ENCODE measurements at places on chromosomes 3 and 15.

GRCh38 chr15:41872166-41872747 lies 21.6 kb downstream of the SPTBN5 start:
- no peak for DNase-seq

DNA sequence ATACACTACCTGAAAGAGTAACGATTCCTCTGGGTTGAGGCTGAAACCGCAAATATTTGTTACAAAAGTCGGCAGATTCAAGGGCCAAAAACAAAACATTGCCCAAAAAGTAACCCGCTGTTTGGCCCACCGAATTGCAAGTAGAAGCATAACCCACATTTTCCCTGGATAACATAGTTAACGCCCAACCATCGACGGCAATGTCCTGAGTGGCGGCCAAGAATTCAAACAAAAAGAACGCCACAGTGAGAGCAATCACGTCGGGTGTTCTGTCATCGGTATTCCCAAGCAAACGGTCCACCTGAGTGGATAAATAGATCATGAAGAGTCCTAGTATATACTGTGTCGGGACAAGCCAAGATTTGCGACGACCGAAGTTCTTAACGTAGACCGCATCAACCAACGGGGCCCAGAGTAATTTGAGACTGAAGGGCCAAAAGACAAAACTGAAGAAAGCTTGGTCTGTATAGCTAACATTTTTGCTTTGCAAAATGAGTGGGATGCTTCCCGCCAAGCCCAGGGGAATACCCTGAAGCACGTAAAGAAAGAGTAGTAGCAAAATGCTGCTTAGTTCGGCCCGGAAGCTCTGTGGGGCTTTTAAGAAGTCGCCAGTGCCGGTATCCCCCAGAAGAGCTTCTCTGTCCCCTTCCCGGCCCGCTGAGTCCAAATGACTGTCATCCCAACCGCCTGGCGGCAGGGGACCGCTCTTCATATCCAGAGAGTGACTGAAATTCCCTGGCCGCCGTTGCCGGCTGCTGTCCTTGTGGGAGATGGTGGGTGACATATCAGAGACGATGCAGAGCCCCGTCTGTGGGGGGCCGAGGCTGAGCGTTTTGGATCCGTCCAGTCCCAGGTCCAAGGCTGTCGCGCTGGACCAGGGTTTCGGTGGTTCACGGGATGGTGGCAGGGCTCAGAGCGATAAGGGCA lies 750 bp downstream of the SLC33A1 start:
- DNase-seq: no peak

DNA sequence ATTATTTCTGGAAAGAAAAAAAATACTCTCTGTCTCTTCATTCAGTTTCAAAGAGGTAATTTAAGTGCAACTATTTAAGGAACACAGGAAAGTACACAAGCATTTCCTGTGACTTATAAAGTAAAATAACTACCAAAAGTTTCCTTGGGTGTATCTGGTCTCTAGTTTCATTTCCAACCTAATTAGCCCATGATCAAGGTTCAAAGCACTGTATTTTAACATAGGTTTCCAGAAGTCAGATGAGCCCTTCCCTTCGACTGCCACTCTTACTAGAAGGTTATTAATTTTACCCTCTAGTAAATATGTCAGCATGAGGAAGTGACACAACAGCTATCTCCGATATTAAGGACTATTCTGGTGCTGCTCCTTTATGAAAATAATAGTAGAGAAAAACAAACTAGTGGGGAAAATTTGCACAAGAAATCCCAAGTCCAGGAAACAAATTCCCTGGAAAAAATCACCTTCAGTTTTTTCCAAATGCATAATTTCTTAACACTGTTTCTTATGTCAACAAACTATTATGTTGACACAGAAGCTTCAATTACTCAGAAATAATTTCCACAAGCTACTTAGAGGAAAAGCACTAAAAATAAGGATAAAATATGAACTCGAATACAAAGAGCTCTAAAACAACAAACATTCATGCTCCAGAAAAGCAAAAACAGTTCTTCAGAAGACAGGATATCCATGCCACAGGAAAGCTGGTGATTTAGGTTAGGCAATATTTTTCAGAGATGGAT lies 35.3 kb downstream of the CCPG1 start:
- no peak for DNase-seq

- no peak for DNase-seq
Measured at GRCh38 chr15:66715181-66715624, 13.2 kb downstream of the SMAD6 start.

DNA sequence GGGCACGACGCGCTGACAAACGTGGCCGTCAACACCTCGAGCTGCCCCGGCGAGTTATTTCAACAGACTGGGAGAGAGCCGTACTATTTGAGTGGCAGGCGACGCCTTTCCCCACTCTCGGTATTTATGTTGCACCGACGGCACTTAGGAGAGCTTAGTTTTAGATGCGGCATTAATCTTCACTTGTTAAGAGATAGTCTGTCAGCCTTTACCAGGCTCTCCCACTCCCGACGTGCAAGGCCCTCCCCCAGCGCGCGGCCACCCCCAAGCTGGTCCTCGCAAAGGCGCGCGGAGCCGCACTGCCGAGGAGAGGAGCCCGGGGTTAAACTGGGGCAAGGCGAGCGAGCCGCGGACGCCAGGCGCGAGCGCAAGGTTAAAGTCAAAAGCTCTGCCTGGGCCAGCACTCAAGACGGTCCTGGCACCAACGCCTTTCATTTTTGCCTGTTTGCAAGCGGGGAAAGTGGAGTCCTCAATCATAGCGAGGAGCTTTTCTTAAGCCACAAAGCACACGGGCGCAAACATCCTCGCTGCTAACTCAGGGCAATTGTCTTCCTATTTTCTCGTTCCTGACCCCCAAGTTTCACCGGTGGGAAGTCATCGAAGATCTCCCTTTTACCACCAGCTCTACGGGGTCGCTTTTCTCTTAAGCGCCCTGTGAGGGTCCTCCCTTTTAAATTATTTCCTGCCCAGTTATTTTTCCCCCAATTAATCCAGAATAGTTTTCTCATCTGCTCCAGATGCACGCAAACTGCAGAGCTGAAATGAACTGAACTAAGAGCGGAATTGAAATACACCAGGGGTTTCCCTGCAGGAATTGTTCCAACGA lies 86.6 kb downstream of the NR2F2 start:
- no peak for DNase-seq

DNA sequence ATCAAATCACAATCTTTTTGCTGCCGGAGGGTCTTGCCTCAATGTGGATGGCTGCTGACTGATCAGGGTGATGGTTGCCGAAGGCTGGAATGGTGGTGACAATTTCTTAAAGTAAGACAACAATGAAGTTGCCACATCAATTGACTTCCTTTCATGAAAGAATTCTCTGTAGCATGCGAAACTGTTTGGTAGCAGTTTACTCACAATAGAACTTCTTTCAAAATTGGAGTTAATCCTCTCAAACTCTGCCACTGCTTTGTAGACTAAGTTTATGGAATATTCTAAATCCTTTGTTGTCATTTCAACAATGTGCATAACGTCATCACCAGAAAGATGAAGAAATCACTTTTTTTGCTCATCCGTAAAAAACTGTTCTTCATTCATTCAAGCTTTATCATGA lies 65.8 kb downstream of the B3GNT5 start:
- DNase-seq: no peak

DNA sequence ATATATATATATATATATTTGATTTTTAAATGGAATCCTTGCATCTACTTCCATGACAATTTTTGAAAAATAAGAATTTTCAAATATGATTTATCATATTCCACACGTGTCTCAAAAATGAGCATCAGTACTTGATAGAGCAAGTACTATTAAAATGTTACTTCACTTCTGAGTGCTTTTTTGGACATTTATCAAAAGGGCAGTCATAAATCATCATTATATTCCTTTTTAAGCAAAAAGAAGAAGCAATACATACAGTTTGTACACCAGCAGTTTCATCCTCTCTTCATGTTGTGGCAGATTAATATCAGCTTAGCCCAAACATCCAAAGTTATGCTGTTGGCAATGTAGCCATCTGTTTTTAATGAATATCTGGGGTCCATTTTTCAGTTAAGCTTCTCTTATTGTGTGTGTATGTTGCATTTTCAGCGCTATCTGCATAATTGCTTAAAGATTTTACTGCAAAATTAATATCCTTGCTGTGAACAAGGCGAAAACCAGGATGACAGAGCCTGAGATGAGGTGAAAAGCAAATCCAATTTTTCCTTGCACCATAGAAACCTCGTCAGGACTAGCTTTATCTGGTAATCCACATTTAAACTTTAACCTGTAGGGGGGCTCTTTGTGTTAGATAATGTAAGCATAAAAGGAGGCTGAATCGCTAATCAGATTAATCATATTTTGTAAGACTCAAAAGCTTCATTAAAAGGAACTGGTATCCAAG lies 604.9 kb upstream of the AGTR1 start:
- DNase-seq: no peak

DNA sequence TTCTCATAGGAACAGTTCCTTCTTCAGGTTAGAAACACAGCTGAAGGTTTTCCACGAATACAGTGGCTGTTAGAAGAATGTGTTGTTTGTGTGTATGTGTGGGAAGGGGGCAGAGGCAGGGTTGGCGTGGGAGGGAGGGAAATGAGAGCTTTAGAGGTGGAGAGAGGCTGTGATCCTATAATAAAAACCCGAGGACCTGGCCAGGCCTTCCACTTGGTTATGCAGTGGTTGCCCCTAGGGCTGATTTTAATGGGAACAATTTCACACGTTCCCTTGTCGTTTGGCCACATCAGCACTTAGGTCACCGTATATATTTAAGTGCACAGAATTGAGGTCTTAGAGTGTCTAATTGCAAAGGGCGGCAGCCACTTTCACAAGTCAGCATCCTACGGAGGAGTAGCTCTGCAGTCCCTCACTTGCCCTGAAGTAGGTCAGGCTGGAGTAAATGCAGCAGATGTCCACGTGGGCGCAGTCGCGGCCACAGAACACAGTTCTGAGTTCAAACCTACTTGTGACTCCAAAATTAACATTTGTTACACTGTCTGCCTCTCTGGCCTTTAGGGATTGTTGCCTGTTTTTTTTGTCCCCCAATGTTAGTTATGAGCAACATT lies 85.6 kb downstream of the PDCD6IP start:
- DNase-seq: no peak

- no peak for DNase-seq
Measured at GRCh38 chr15:71883447-71883846, 73.1 kb downstream of the NR2E3 start.

- DNase-seq: no peak
Measured at GRCh38 chr3:62135741-62136140, 237.6 kb downstream of the FEZF2 start.

DNA sequence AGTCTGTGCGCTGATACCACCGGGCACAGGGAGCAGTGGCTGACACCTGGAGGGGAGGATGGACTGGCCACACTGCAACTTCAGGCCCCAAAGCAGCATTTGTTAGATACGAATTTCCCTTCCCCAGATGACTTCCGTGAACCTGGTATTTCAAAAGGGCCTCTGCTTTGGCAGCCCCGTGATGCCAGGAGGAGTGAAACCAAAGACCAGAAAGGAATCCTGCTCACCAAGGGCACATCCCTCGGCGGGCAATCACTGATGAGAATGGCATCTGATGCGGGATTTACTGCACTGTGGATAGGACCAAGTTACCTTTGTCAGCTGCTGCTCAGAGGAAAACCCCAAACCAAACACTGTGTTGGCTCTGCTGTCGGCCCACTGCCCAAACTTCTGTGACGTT lies 65.5 kb downstream of the WHAMM start:
- no peak for DNase-seq

GRCh38 chr3:51375136-51375535 lies 10.0 kb upstream of the MANF start:
- DNase-seq: no peak

DNA sequence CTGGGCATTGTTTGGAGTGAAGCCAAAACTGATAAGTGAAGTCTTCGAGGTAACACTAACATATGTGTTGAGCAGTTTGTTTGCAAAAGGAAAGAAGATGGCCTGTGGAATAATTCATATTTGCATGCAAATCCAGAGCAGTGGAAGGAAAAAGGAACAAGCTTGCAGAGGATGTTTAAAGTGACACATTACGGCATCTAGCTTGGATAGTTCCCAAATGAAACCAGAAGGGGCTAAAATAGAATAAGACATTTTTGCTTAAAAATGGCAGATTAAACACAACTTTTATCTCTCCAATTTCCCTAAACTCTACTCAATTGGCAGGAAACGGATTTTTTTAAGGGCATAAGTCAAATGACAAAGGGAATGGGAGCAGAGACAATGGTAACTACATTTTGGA lies 25.4 kb upstream of the RYK start:
- DNase-seq: no peak

DNA sequence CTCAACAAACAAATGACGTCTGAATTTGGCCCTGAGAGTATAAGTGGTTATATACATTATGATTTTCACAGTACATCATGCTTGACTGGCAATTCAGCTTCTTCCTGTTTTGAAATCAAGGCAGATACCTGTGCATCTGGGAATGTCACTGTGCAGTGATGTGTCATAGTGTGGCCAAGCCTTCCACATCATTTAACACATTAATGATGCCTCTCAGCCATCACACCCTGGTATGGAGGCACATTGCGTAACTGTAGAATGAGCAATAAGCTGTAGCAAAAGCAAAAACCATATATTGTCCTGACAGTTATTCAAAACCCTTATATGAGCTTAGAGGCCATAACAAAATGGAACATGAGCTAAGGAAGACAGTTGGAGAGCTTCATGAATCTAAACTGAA lies 246.0 kb downstream of the EPHA3 start:
- no peak for DNase-seq

DNA sequence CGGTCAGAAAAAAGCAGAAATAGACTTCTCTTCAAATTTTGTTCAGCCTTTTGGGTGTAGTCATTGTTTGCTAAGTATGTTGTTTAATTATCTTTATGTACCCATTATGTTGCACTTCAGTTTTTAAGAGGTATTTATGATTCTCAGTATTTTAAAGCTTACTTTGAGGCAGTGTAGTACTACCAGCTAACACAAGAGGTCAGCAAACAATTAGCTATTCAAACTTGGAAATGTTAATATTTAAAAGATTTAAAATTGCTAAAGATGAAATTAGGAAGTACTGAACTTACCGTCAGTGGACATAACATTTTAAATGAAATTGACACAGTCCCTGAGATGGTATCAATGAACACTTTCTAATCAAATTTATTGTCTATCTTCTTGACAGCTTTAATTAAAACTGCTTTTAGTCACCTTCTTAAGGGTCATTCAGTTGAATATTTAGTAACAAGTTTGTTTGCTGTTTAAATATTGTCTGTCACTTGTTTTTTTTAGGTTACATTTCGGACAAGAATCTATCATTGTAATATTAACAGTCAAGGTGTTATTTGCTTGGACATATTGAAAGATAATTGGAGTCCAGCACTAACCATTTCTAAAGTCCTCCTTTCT lies 28.1 kb downstream of the NKIRAS1 start:
- no peak for DNase-seq

DNA sequence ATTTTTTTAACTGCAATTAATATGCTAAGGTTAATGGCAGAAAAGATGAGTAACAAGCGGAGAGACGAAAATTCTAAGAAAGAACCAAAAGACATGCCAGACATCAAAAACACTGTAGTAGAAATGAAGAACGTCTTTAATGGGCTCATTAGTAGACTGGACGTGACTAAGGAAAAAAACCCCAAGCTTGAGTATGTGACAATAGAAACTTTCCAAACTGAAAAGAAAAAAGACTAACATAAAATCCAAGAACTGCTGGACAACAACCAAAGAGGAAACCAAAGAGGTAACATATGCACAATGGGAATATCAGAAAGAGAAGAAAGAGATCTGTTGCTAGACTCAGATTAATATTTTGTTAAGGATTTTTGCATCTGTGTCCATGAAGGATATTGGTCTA lies 94.6 kb upstream of the SETMAR start:
- no peak for DNase-seq

GRCh38 chr3:168285506-168285905 lies 189.8 kb upstream of the GOLIM4 start:
- DNase-seq: no peak

GRCh38 chr3:179281825-179282224 lies 30.9 kb upstream of the KCNMB3 start:
- no peak for DNase-seq
